ENCODE measurements at places on chromosomes 4 and X. TPM values are rescaled to one million over a fixed set of nuclear protein-coding genes. Genes with fewer than 3 reads are reported as not detected.

The DMRTC1 gene
- 0.55 TPM for total RNA-seq

The FGF5 gene
- 0.11 TPM for total RNA-seq

The COL25A1 gene
- total RNA-seq, result 33.6 TPM

The IQCM gene
- not detected for total RNA-seq

The ADH5 gene
- total RNA-seq, result 111 TPM

The GPC3 gene
- 70.5 TPM for total RNA-seq

The MSN gene
- 75.2 TPM for total RNA-seq

The PAK3 gene
- 30.5 TPM for total RNA-seq

The HDX gene
- 8.6 TPM for total RNA-seq

The RIPPLY1 gene
- total RNA-seq, result 0.28 TPM

The FRG2 gene
- not detected for total RNA-seq

The SSX4 gene
- not detected for total RNA-seq

All from spinal cord (tissue), 10 donors.